ENCODE measurements at places on chromosomes 2 and 18.

- DNase-seq, result no peak
Measured at GRCh38 chr2:52456561-52457377, 1310.8 kb upstream of the CHAC2 start.

GRCh38 chr2:127153691-127154158 lies 46.8 kb upstream of the BIN1 start:
- DNase-seq, result no peak

DNA sequence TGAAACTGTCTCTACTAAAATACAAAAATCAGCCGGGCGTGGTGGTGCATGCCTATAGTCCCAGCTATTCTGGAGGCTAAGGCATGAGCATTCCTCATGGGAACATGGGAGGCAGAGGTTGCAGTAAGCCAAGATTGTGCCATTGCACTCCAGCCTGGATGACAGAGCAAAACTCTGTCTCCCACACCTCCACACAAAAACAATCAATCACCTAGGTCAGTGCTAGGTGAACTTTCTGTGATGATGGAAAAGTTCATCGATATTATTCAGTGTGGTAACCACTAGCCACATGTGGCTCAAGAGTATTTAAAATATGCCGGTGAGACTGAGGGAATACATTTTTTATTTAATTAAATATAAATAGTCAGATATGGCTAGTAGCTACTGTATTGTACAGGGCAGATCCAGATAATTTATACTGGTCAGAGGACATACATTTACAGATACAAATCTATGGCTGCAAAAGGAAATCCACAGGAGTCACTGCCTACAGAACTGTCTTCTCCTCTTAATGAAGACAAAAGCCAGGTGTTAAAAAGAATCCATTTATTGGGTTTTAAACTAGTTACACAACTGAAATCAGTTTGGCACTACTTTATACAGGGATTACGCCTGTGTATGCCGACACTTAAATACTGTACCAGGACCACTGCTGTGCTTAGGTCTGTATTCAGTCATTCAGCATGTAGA lies 3.9 kb upstream of the GPR75 start:
- DNase-seq, result no peak

GRCh38 chr2:95275601-95276243 lies 1.5 kb downstream of the PROM2 start:
- no peak for DNase-seq

DNA sequence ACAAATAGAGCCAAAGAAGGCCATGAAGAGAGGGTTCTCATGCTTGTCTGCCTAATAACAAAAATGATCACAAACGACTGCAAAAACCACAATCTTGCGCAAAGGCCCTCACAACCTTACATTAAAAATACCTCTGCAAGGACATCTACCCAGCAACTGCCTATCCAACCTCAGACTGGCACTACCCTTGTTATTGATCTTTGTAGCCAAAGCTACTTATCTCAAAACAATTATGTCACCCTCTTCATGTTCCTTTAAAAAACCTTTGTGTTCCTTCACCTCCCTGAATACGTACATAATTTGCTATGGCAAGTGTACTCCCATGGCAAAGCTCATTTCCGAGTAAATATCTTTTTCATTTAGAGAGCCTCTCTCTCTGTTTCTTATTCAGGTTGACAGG lies 44.1 kb downstream of the TMEM163 start:
- no peak for DNase-seq

DNA sequence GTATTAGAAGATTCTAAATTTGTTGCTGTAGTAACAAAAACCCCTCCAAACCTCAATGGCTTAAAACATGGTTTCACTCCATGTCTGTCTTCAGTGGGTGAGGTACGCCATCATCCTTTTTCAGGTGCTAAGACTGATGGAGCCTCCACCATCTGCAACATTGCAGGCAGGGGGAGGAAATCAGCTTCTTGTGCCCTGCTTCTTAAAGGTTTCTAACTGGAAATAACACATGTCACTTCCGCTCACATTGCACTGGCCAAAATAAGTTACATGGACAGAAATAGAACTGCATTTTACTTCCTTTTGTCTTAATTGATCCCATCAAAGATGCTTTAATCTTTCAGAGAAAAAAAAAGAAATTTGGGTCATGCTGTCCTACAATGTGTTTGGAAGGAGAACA lies 94.1 kb downstream of the GALNT3 start:
- no peak for DNase-seq

DNA sequence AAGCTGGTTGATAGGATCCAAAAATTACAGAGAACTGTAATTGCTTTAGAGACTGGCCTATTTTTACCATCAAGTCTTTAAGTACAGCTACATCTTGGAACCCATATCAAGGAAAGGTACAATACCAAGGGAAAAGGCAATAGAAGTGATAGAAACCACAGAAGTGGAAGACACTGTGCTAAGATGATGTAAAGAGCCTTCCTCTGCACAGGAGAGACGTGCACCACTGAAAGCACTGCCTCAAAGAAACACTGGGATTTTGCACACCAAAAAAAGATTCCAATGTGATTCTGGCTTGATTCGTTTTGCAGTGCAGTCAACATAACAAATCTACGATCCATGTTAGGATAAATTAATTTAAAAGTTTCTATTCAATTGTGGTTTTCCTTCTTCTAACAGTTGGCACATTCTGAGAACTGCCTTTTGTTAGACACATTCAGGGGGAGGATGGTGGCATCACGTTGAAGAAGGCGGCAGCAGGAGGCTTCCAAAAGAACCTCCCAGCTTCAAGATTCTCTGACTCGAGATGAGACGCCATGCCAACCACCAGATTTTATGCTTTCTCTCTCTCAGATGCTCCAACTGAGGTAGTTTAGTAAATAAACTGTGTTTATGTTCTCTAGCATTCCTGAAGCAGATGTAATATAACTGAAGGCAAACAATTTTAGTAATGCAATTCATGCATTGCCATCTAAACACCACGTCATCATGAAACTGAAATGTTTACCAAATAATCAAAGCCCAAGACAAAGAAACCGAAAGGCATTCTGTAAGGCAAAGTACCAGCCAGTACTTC lies 102.9 kb downstream of the BCL2 start:
- DNase-seq, result peak; percentile 18

GRCh38 chr2:201406077-201406662 lies 45.1 kb downstream of the TRAK2 start:
- no peak for DNase-seq

GRCh38 chr2:22355816-22356433 lies 1029.1 kb upstream of the KLHL29 start:
- DNase-seq, result no peak

- no peak for DNase-seq
Measured at GRCh38 chr18:3358310-3358709, 91.7 kb upstream of the TGIF1 start.

DNA sequence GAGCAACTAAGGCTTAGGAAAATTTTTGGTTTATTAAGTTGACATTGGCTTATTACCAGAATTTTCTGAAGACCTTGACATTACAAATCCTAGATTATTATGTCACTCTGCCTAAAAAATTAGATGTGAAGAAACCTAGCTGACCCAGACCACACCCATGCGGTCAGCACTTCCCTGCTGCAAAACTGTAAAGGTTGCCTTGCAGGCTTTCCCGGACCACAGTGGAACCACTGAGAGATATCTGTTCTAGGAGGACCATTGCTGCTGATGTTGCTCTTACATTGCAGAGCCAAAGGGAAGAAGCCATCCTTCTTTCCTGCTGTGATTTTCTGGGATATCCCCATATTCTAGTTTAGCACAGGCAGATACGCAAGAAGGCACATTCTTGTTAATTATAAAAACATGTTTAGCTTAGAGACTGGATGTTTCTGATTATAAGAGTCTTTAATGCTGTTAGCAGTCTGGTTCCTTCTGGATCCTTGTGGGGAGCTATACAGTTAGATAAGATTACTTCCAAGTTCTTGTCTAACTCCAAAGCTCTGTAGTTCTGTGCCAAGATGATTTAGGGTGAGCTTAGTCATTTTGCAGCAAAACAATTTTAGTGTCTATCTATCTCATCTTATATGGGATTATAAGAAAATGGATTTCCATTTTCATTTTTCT lies 70.2 kb downstream of the AOX1 start:
- no peak for DNase-seq

DNA sequence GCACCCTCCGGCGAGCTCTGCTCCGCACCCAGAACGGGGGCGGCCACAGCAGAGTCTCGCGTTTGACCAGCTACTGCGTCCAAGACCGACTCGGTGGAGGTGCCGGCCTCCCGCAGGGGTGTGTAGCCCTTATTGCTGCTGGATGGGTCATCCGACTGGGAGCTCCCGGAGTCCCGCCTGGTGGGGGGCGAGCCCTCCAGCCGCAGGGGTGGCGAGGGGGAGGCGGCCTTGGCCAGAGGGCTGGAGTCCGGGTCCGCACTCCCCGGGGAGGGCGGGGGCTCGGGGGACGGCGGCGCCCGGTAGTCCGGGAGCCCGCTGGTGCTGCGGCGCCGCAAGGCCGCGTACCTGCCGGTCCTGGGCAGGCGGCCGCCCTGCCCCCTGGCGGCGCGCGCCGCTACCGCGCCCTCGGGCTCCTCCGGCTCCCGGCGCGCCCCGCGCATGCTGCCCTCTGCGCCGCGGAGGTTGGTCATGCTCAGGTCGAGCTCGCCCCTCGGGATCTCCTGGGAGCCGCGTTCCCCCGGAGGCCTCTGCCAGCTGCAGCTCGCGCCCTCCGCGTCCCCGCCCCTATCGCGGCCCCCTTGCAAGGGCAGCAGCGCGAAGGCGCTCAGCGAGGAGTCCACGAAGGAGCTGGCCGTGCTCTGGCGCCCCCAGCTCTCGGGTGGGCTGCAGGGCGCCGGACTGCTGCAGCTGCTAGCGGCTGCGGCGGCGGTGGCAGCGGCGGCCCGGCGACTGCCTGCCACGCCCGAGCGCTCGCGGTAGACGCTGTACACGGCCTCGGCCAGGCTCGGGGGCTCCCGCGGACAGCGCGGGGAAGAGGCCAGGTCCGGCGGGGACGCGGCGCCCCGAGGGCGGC lies 4.8 kb downstream of the TMEM200C start:
- DNase-seq, result no peak

GRCh38 chr2:105510761-105511528 lies 112.1 kb upstream of the FHL2 start:
- no peak for DNase-seq

DNA sequence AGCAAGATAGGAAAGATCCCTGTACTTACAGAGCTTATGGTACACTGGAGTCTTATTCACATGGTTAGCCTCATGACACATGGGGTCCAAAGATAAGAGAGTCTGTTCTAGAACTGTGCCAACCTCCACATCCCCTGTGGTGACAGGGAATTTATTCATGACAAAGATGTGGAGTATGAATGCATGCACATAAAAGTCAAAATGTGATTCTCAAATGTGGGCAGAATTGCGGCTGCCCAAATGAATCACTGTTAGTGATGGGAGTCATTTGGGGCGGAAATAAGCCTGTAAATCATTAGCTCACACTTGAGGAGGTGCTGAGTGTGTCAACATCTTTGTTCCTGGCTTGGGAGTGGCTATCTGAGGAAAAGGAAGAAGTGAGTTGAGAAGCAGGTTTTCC lies 560.6 kb downstream of the SLC4A3 start:
- DNase-seq, result no peak

DNA sequence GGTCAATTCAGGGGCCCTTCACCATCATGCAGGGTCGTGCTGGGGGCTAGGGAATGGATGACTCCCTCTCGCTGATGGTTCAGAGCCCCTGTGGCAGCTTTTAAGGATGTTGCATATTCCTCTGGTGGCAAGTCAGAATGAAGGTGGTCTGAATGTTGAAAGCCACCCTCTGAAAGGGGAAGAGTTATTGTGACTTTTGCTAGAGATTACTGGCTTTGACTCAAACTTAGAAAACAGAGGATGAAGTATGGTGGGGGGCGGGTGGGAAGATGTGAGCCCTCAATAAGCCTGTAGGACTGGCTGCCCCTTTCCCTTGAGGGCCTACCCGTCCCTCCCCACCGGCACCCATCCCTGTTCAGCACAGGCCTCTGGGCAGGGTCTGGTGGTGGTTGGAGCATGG lies 23.2 kb downstream of the MC2R start:
- DNase-seq, result no peak

GRCh38 chr2:5315041-5315440 lies 377.1 kb upstream of the SOX11 start:
- DNase-seq, result no peak

GRCh38 chr18:39348757-39349156 lies 1783.2 kb upstream of the CELF4 start:
- DNase-seq, result no peak

GRCh38 chr2:201730651-201731285 lies 32.3 kb upstream of the MPP4 start:
- no peak for DNase-seq

- no peak for DNase-seq
Measured at GRCh38 chr18:27143580-27144287, 41.4 kb downstream of the CHST9 start.

DNA sequence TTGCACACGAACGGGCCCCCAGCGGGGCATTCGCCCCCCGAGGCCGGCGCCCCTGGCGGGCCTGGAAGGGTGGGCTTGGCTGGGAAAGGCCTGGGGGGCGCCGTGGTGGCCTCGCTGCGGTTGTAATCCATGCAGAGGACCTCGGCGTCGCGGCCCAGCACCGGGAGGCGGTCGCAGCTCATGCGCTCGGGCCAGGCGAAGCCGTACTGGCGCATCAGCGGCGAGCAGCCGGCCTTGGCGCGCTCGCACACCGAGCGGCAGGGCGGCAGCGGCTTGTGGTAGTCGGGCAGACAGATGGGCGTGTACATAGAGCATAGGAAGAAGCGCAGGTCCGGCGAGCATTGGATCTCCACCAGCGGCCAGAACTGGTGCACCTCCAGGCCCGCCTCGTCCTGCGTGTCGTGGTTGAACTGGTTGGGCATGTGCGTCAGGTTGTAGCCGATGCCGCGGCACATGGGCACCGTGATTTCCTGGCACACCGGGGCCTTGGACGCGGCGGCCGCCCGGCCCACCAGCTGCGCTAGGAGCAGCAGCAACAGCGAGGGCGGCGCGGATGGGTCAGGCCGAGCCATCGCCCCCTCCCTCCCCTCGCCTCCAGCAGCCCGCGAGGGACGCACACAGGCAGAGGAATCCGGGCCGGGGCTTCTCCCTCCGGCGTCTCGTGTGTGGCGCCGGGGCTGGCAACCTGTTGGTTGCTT lies 1.4 kb downstream of the FZD5 start:
- peak; percentile 17 for DNase-seq

GRCh38 chr2:203025592-203025991 lies 10.9 kb downstream of the NBEAL1 start:
- DNase-seq, result no peak

- no peak for DNase-seq
Measured at GRCh38 chr2:3483227-3483985, 35.9 kb downstream of the ADI1 start.

GRCh38 chr2:15941871-15942710 lies 1.7 kb downstream of the MYCN start:
- no peak for DNase-seq

- DNase-seq, result no peak
Measured at GRCh38 chr2:237583385-237584295, 6.9 kb downstream of the RAB17 start.

GRCh38 chr2:85728883-85729824 lies 24.6 kb upstream of the ATOH8 start:
- peak; percentile 73 for DNase-seq

DNA sequence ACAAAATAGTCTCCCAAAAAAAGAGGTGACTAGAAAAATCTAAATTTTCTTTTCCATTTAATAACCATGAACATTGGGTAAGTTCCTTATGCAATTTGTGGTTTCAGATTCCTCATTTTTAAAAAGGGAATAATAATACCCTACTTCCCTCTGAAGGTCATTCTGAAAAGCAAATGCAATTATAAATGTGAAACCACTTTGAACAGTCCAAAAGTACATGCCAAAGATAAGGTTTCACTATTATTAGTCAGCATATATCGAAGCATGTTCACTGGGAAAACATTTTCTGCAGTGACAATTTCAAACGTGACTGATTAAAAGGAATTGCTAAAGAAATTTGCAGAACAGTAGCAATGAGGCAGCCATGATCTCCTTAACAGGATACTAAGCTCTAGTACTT lies 100.1 kb upstream of the RNF152 start:
- DNase-seq, result no peak

All from activated gamma-delta T cell treated with Interleukin-2 at 50 U/mL for 16 hours (primary cell).